ENCODE measurements at places on chromosomes 6 and 20. TPM values are rescaled to one million over a fixed set of nuclear protein-coding genes. Genes with fewer than 3 reads are reported as not detected.

The UST gene
- total RNA-seq, result 47.7 TPM

The POPDC3 gene
- 13.7 TPM for total RNA-seq

The HLA-DRB5 gene
- total RNA-seq, result not detected

The TBXT gene
- not detected for total RNA-seq

The NCOA3 gene
- total RNA-seq, result 36.9 TPM

The C20orf144 gene
- 0.05 TPM for total RNA-seq
